Stimulated activated CD8-positive, alpha-beta memory T cell treated with anti-CD3 and anti-CD28 coated beads, Interleukin-7, amount 100 ng/mL, for 24 hours (primary cell): ENCODE measurements at places on chromosomes 1 and 21.

GRCh38 chr1:170836141-170836540 is 99.2 kb upstream of the MROH9 start:
- DNase-seq = no peak

DNA sequence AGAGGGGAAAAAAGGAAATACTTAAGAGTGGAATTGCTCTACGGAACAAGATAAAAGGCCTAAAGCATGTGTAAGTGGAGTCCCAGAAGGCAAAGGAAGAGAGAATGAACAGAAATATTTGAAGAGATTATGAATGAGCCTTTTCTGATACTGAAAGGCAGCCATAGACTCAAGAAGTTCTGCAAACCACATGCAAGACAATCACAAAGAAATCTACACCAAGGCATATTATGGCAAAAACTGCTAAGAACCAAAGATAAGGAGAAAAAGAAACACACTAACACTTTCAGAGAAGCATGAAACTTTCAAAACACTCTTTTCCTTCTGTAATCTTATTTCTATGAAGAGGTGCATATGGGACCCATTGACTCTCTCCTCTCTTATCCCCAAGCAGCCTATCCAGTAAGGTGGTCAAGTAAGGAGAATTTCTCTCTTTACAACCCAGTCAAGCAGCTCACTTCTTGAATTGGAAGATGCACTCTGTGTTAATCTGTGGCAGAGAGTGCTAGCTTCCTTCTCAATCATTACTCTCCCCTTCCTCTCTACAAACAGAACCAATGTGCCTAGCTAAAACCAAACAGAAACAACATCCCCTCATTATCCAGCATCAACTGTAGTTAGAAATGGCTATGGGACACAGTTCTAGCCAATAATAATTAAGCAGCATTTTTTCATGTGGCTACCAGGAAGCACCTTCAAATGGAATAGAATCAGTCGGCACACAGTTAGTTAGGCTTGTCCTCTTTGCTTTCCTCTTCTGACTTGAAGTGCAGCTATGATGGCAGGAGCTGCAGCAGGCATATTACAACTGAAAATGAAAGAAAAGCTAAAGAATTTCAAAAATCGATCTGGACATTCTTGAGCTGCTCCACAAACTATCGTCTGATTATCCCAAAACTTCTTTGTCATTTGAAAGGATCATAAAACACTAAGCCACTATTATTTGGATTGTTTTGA is 25.9 kb downstream of the KRTAP19-8 start:
- DNase-seq = no peak

- no peak for DNase-seq
Measured at GRCh38 chr21:35852820-35853219, 207.5 kb downstream of the SETD4 start.

DNA sequence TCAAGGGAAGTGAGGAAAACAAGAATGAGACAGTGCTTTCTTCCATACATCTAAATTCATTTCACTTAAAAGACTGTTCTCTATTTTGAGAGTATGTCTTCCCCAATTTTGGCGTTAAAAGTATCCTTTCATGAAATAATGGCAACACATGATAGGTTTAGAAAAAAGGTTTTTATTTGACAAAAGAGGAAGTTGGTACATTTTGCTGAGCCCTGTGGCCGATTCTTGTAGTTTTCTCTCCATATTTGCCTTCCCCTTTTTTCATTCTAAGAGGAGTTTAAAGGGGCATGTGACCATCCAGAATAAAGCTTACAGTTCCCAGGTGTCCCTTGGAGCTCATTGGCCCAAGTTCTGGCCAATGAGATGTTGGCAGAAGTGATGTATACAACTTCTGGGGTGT is 140.4 kb upstream of the KCNE2 start:
- no peak for DNase-seq

GRCh38 chr1:246526915-246527314 is 19.8 kb upstream of the SMYD3 start:
- DNase-seq = no peak

GRCh38 chr1:203395751-203396150 is 44.8 kb upstream of the FMOD start:
- DNase-seq = no peak

DNA sequence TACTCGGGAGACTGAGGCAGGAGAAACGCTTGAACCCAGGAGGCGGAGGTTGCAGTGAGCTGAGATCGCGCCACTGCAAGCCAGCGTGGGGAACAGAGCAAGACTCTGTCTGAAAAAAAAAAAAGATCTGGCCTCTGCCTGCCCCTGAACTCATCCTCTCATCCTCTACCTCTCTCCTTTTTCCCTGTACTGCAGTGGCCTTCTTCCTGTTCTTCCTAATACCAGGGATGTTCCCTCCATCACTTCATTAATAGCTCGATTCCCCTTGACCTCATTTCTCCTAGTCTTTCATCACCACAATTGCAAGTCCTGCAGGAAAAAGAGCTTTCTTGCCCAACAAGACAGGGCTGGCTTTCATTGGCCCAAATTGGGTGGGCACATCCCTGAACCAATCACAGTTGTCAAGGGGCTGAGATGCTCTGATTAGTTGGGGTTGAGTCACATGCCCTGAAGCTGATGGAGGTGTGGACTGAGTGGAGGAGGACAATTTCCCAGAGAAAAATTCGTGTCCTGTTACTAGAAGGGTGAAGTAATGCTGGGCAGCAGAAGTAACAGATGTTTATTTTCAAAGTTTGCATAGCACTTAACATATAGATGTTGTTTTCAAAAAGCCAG is 86.8 kb upstream of the PUM1 start:
- no peak for DNase-seq

- no peak for DNase-seq
Measured at GRCh38 chr1:1910651-1911331, 4.3 kb upstream of the CALML6 start.

DNA sequence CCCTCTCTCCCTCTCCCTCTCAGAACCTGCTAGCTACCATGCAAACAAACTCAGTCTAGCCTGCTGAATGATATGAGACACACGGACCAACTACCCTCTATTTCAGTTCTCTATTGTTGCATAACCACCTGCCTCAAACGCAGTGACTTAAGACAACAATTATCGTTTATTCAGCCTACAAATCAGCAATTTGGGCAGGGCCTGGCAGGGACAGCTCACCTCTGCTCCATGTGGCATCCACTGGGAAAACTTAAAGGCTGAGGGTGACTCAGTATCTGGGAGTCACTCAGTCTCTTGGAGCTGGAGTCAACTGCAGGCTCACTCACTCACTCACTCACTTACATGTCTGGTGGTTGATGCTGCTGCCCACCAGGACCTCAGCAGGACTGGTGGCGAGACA is 121.3 kb downstream of the SEC16B start:
- no peak for DNase-seq

DNA sequence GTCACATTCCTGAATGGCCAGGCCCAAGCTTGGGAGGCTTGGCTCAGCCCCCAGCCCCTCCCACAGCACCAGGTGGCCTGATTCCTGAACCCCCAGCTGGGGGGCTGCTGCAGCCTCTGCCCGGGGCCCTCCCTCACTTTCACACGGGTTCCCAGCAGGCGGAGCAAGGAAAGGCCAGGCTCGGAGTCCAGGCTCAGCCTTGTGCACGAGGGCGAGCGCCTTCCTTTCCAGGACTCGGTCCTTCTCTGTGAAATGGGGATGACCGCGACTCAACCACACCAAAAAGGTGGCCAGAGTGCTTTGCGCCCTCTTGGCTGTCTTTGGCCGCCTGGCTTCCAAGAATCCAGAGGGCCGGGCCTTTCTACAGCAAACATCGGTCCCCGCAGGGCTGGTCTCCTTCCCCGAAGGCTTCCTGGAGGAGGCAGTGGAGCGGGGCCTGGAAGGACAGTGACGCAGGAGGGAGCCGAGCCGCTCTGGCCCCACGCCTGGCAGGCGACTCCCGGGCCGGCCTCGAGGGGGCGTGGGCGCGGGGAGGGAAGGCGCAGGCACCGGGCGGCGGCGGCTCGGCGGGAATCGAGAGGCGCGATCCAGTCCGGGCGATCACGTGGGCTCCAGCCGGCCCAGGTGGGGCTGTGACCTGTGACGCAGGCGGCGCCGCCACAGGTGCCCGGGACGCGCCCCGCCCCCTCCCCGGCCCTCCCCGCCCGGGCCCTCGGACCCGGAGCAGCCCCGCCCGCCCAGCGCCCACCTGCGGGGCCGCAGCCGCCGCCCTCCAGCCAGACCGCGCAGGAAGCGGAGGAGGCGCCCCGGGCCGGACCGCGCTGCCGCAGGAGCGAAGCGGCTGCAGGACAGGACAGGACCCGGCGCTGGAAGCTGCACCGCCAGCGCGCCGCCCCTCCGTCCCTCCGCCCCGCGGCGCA is at the start of gene ARHGEF16:
Gene ARHGEF16 (plus strand): TSS at position 775 of the 920 bp plus-strand sequence. CDS start 8,420 bp downstream, outside the sequence.
- no peak for DNase-seq

DNA sequence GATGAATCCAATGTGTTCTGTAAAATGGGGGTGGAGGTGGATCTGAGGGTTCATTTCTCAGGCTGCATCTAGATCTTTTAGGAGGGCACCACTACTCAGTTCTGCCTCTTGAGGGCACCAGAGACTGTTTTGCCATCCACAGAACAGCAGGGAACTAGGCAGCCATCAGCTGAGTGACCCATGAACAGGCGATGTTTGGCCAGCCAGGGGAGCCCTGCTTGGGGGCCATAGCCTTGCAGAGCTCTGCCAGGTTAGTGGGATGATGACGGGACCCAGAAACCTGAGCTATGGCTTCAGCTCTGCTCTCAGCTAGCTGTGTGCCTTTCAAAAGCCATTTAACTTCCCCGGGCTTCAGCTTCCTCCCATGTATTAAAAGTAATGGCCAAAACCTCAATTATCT is 13.4 kb upstream of the NOS1AP start:
- DNase-seq = no peak

- no peak for DNase-seq
Measured at GRCh38 chr1:28582248-28582615, 9.8 kb upstream of the RAB42 start.

- no peak for DNase-seq
Measured at GRCh38 chr1:150619576-150620509, 9.6 kb downstream of the ENSA start.

DNA sequence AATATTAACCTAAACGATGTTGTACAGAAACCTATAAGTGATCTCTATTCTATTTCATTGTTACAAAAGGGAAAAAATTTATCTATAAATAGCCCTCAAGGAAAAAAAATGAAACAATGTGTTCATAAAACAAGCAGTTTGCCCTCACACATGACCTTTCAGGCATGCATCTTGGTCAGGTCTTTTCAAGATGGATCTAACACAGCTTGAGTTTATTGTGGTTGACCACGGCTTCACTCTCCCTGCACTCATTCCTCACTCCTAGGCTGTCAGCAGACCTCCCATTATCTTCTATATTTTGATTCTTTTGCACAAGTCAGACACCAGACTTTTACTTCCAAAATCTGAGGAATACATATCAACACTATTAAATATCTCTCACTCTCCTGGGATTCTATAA is 544.3 kb downstream of the KCNT2 start:
- no peak for DNase-seq

DNA sequence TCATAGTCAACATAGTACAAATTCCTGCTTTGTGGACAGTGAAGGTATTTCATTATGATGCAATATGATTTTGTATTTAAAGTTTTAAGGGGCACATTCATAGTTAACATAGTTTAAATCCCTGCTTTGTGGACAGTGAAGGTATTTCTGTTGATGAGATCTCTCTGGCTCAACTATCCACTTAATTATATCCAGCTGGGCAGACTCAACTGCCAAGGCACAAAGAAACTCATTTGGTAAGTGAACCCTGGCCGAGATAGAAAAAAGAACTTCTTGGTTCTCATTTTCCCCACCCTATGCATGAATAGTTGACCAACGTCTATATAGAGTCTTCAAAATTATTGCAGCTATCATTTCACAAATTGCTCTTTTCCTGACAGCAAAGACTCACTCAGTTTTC is 1194.6 kb downstream of the NCAM2 start:
- no peak for DNase-seq

DNA sequence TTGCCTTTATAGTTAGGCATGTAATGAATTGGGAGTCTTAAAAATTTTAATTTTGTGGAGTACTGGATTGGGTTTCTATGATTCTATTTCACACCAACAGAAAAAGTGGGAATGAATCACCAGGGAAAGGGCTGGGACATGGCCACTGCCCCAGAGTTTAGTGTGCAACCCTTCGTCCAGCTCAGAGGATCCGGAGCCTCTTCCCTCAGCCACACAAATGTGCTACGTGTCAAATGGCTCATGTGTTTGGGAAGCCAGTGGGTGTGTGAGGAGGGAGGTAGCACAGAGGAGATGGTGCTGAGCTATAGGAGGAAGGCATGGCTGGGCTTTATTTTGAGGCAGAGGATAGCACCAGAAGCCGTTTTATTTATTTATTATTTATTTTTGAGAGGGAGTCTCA is 247.3 kb downstream of the SIPA1L2 start:
- DNase-seq = no peak

DNA sequence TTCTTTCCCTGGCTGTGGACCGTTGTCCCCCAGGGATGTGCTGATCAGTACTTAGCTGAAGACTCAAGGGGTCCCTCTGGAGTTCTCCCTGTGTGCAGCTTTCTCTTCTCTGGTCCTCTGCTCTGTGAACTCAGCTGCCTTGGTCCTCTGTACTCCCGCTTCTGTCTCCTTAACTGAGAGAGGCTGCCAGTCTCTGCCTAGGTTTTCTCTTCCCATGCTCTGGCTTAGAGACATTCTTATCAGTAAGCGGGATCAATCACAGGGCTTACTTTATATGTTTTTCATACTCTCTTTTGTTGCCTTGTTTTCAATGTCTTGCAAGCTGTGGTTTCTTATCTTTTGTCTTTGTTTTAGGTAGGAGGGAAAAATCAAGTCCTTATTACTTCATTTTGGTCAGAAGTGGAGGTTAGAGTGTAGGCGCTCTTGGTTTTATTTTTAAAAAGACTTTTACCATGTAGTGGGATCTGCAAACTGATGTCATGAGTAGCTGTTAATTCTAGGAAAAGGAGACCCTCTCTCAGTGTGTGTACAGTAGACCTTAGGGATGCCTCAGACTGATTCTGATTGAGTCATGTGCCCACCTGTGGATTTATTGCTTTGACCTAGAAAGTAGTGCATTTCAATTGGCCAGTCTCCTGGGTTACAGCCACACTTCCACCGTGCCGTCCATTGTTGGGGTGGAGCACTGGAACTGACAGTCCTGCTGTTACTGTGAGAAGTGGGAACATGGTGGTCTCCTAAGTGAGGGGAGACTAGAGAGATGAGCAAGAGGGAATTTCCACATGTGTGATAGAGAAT is 46.6 kb downstream of the TTC3 start:
- DNase-seq = no peak

DNA sequence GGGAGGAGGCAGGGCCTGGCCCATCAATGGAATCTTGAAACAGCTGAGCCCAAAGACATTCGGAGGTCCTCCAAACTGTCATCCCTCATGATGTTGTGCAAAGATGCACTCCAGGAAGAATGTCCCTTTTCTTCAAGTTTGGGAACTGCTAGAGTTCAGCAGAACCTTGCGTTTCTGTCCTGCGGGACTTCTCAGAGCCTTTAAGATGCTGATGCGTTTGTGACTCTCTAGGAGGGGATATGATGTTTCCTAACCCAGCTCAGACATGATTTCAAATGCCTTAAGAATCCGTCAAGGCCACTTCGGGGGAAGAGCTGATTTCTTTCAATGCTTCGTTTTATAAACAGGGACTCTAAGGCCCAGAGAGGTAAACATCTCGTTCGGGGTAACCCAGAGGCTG is 35.5 kb downstream of the SPSB1 start:
- no peak for DNase-seq

GRCh38 chr1:22239378-22239777 is 96.5 kb upstream of the WNT4 start:
- no peak for DNase-seq

- no peak for DNase-seq
Measured at GRCh38 chr1:11731691-11732283, 4.1 kb upstream of the AGTRAP start.

GRCh38 chr1:221829327-221830015 is 87.6 kb upstream of the DUSP10 start:
- DNase-seq = no peak

GRCh38 chr1:62530516-62531154 is 66.7 kb upstream of the ANGPTL3 start:
- no peak for DNase-seq

GRCh38 chr1:159088050-159088449 is 11.5 kb upstream of the AIM2 start:
- DNase-seq = no peak
